ENCODE measurements at places on chromosomes 11 and 22.

- no peak for DNase-seq
Observed at GRCh38 chr11:71064702-71065515, 187.5 kb downstream of the SHANK2 start.

- no peak for DNase-seq
Observed at GRCh38 chr11:108804511-108804910, 139.6 kb downstream of the DDX10 start.

- no peak for DNase-seq
Observed at GRCh38 chr11:72671152-72672099, 2.8 kb downstream of the PDE2A start.

DNA sequence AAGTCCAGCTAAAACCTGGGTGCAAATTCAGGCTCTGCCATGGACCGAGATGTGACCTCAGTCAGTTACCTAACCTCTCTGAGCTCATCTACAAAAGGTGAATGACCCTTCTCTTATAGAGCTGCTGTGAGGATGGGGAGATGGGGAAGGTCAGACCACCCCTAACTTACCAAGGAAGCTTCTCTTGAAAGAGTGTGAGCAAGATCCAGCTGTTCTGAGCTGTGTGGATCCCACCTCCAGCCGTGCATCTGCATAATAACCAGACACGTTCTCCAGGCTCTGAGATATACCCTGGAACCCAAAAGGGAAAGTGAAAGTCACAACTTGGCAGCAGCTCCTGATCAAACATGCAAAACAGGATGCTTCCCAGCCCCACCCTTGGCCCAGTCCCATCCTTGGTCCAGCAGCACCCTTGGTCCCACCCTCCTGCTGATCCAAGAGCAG, at the start of gene APOL3:
APOL3 (minus strand) TSS at position 257 of the 444 bp plus-strand sequence. CDS start 11,700 bp downstream, outside the sequence.
- no peak for DNase-seq

DNA sequence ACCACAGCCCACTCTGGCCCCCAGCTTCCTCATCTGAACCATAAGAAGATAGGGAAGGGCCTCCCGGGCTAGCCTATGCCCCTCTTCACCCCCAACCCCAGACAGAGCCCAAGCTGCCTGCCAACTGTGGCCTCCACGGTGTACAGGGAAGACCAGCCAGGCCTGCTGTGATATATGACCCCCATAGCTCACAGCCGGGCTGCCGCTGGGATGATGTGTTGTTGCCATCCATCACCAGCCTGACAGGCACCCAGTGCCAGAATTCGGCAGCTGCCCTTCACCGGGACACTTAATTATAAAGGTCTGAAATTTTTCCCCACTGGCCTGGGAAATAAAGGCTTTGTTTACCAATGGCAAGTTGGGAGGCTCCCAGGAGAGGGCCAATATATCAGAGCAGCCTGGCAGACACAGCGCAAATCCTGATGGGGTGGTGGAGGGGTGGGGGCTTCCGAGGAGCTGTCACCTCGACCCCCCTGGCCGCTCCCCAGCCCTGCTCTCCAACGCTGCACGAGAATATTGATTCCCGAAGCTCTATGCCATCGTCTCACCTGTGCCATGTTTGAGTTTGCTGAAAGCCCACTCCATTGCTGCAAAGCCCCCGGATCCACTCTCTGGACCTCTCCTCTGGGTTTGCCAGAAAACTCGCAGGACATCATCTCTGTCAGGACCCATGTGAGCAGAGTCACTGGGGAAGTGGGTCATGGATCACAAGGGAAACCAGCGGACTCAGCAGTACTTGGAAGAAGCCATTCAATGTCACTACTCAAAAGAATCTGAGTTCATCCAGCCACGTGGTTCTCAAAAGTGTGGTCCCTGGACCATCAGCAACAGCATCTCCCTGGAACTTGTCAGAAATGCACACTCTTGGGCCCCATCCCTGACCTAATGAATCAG, 296.9 kb downstream of the MN1 start:
- DNase-seq, result no peak

- DNase-seq, result no peak
Observed at GRCh38 chr22:31945971-31946680, 1.8 kb downstream of the YWHAH start.

DNA sequence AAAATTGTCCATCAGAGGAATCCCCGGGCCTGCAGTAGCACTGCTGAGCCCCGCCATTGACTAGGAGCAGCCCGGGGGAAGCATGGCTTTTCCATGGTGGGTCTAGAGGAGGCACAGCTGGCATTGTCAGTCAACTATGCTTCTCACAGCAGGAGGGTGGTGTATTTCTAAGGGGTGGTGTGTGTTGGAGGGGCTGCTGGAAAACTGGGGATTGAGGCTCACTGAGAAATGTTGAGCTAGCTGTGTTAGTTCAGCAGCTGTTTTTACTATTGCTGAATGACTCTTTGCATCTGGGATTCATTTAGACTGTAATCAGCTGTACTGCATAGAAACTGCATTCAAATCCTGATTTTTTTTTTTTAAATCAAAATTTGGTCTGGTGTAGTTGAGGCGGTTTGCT, 5.6 kb downstream of the DDX10 start:
- DNase-seq, result no peak

- DNase-seq, result no peak
Observed at GRCh38 chr11:16750417-16750816, 12.0 kb downstream of the C11orf58 start.

- DNase-seq, result peak; percentile 55
Observed at GRCh38 chr22:50148991-50149721, 21.4 kb upstream of the PANX2 start.

DNA sequence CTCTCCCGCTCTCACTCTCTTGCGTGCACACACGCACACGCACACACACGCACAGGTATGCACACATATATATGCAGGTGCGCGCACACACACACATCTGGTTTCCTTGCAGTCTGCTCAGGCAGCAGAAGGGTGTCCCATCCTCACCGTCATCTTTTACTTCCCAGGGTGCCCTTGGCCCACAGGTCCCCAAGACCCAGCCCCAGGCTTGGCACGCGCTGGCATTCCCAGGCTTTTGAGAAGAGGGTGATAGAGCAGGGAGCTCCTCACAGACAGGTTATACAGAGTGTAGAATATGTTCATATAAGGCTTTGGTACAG, 52.0 kb upstream of the SPATA19 start:
- no peak for DNase-seq

- DNase-seq, result no peak
Observed at GRCh38 chr22:45008751-45009605, 827 bp downstream of the PHF21B start.

DNA sequence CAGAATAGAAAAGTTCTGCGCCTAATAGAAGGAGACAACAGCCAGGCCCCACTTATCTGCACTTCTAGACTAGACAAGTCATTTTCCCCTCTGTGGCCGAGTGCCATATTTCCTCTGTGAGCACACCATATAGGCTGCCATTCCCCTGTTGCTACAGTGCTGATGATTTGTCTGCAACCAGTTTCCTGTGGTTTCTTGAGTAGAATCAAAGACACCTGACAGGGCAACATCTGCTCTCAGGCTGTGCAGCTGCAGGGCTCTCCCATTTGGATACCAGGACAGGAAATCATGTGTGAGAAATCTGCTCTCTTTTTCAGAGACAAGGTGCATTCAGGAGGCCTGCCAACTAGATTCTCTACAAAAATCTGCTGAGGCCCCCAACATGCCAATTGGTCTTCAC, 879.3 kb downstream of the DLG2 start:
- DNase-seq, result no peak

GRCh38 chr22:43317239-43317638, 25.9 kb downstream of the SCUBE1 start:
- DNase-seq, result no peak

DNA sequence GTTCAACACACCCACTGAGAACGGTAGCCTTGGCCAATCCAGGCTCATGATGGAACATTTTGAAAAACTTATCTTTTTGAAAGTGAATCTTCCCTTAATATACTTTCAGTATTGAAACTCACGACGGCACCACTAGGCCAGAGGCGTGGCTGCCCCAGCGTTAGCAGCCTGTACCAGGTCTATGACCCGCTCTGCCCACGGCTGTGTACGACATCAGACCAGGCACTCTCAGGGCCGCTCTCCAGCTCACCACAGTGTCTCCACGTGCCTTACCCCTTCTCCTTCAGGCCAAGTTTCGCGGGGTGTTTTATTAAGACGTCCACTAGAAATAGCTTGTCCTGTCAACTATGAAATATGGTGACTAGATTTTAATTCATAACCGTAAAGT, 31.2 kb downstream of the ALG12 start:
- DNase-seq, result no peak

DNA sequence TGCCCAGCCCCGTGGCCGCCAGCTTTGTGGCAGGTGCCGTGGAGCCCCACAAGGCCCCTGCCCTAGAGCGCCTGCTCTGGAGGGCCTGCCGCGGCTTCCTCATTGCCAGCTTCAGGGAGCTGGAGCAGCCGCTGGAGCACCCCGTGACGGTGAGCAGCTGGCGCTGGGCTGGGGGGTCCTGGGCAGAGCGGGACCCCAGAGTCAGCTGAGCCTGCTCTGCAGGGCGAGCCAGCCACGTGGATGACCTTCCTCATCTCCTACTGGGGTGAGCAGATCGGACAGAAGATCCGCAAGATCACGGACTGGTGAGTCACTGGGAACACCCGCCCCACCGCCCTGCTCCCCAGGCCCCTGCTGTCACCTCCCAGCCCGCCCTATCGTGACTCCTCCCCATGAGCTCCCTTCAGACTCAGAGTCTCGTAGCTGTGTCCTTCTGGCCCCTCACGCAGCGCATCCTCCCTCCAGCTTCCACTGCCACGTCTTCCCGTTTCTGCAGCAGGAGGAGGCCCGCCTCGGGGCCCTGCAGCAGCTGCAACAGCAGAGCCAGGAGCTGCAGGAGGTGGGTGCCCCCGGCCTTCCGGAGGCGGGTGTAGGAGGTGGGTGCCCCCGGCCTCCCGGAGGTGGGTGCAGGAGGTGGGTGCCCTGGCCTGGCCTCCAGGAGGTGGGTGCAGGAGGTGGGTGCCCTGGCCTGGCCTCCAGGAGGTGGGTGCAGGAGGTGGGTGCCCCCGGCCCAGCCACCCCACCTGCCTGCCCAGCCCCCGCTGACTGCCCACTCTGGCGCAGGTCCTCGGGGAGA, 4.7 kb downstream of the TCIRG1 start:
- DNase-seq, result no peak

GRCh38 chr22:45273452-45274075, 11.2 kb upstream of the UPK3A start:
- DNase-seq, result no peak

DNA sequence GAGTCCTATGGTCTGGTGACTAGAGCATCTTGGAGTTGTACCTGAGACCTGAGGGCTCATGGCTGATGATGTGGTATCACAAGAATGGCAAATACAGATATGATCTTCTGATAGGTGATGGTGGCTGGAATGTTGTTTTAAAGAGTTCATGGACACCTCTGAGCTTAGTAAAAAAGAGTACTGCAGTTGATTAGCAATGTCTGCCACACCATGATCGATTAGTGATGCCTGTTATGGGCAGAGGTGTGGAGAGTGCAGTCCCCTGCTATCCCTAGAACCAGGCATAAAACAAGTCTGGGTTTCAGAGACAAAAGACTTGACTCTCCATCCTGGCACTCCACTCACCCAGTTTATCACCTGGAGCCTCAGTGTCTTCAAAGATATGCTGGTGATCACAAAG, 1.4 kb upstream of the BATF2 start:
- DNase-seq, result no peak

DNA sequence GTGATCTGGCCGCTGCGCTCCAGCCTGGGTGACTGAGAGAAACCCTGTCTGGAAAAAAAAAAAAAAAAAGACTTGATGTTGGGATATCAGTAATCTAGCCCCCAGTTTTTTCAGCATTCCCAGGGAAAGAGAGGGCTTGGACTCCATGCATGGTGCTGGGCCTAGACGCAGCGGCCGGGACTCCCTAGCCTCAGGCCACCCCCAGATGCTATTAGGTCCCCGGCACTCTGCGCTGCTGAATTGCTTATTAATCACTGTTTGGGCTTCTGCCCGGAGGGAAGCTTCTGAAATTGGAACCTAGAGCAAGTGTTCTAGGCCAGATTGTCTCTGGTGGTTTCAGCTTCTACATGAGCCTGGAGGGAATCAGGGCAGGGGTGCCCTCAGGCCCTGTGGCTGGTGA, 39.0 kb downstream of the SLCO2B1 start:
- DNase-seq, result no peak

DNA sequence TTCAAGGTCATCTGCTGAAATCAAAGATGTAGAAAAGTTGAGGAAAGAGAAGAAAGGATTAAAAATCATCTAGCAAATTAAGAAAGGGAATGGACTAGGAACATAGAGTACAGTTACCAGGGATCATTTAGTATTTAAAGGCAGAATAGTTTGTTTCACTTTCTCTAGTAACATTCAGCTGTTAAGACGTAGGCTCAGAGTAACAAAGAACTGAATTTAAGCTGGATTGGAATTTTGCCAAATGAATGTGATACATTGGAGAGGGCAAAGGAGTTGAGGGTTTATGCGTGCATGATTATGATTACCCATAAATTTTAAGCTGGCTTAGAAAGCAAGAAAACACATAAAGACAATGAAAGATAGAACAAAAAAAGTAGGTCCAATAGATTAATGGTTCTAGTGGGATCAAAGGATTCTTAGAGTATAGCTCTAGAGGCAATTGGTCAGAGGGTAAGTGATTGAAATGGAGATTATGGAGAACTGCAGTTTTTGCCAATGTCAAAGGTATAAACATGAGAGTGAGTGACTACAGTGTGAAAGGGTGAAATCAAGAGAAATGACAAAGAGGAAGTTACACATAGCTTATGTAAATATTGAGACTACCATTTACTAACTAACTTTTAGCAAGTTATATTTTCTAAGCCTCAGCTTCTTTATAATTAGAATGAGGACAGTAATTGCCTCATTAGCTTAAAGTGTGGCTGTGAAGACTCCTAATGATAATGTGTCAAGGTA, 190.0 kb downstream of the GRIA4 start:
- DNase-seq, result no peak

GRCh38 chr22:46881373-46882118, 119.1 kb downstream of the TBC1D22A start:
- DNase-seq, result no peak

- no peak for DNase-seq
Observed at GRCh38 chr11:7890417-7891172, 40.5 kb downstream of the OR10A6 start.

DNA sequence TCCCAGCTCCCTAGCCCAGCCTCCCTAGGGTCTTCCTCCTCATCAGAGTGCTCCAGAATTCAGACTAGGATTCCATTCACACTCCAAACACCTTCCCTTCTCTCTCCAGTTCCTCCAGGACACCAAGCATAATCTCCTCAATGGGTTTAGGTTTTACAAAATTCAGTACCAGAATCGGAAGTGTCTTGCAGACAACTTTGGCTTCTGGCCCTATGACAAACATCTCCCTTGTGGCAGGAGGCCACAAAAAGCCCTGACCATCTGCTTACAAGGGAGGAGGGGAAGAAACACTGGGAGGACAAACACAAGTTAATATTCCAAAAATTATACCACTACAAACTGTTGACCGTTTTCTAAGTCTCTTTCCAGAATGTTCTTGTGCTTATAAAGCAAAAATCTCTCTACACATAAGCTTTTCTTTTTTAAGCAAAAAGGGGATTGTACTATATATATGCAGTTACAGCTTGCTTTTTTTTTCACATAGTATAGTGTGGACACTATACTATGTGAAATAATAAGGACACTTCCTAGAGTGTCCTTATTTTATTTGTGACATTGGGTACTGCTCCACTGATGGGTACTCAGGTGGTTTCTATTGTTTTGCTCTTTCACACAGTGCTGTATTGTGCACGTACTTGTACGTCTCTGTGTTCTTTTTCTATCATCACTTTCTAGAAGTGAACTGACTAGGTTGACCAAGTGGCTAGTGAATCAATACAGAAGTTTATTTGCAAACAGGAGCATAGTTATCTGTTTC, 78.7 kb downstream of the BDNF start:
- no peak for DNase-seq

- no peak for DNase-seq
Observed at GRCh38 chr11:68396516-68396915, 64.0 kb upstream of the PPP6R3 start.

GRCh38 chr22:49027368-49027670, 800.4 kb downstream of the BRD1 start:
- no peak for DNase-seq

All from stimulated activated CD4-positive, alpha-beta T cell treated with anti-CD3 and anti-CD28 coated beads, Interleukin-1b, Interleukin-23, amount 100 ng/mL, for 1 hour (primary cell).